ENCODE measurements at places on chromosomes 6 and 20.

GRCh38 chr6:47669684-47670513, 28.5 kb upstream of the ADGRF4 start:
- no peak for DNase-seq

DNA sequence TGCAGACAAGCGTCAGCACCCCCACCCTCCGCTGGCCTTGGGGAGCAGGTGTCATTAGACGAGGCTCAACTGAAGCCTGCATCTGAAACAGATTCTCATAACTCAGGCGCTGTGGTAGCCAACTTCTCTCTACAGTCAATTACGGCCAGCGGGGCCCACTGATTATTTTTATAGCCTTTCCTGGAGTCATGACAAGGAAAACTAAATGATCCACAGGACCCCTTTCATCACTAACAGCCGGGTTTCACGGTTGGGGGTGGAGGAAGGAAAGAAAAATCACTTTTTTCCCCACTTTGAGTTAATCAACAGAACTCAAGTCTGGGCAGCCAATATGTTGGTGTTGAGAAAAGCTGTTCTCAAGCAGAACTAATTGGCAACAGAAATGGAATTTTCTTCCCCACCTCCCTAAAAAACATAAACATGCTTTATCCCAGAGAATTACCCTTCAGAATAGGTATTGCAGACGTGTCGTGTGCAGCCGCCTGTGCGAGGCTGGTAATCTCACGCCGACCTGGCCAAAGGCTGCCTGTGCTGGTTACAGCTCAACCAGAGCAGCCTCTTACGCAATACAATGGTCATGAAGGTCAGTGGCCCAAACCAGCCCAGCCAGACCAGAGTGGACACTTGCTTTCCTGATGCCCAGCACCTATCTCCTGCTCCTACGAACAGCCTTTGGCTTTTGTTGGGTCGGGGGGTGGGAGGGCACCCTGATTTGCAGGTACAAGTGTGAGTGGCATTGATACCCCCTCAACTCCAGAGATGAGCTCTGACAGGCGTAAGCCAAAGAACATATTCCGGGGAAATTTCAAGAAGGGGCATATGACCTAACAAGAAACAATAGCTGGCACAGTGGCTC, 11.0 kb downstream of the RIPOR3 start:
- no peak for DNase-seq

DNA sequence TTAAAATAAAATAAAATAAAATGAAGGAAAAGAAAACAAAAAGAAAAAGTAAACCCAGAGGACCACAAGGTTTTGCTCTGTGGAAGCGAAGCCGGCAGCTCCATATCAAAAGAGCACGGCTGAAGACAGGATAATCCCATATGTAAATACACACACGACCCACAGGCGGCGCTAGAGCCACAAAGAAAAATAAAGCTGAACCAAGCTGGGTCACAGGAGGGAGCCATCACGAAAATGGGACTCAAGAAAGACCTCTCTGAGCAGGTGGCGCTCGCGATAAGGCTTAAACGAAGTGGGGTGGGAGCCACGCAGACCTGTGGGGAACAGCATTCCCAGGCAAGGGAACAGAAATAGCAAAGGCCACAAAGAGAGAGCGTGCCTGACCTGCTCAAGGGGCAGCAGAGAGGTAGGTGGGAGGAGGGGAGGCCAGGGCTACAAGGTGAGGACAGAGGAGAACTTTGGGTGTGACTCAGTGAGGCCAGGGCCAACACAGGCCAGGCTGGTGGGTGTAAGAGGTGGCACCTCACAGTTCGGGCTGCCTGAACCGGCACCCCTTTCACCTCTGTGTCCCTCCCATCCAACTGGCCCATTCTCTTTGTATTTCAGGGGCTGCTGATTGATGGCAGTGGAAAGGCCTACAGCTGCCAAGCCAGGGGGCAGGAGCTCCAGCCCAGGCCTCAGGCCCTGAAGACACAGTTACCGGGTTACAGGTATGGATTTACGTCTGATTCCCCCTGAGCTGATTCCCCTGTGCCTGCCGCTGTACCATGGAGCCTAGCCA, 26.0 kb downstream of the PTGIS start:
- DNase-seq: peak; percentile 34

DNA sequence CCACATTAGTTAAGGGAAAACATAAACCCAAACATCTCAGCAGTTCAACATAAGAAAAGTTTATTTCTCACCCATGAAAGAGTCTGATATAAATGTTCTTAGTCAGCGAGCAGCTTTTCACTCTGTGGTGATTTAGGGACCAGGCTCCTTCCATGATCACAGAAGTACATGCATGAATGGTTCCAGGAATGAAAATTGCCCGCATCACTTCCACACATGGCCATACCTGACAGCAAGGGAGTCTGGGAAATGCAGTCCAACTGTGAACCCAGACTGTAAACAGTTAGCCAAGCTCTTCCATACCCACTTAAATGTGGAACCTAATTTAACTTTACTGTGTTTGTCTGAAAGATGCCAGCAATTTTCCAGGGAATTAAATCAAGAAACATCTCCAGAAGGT, 353.9 kb downstream of the HACE1 start:
- DNase-seq: no peak

GRCh38 chr20:59455402-59456341, 148.7 kb upstream of the PHACTR3 start:
- no peak for DNase-seq

GRCh38 chr20:52524861-52525260, 333.3 kb upstream of the ZFP64 start:
- DNase-seq: no peak

DNA sequence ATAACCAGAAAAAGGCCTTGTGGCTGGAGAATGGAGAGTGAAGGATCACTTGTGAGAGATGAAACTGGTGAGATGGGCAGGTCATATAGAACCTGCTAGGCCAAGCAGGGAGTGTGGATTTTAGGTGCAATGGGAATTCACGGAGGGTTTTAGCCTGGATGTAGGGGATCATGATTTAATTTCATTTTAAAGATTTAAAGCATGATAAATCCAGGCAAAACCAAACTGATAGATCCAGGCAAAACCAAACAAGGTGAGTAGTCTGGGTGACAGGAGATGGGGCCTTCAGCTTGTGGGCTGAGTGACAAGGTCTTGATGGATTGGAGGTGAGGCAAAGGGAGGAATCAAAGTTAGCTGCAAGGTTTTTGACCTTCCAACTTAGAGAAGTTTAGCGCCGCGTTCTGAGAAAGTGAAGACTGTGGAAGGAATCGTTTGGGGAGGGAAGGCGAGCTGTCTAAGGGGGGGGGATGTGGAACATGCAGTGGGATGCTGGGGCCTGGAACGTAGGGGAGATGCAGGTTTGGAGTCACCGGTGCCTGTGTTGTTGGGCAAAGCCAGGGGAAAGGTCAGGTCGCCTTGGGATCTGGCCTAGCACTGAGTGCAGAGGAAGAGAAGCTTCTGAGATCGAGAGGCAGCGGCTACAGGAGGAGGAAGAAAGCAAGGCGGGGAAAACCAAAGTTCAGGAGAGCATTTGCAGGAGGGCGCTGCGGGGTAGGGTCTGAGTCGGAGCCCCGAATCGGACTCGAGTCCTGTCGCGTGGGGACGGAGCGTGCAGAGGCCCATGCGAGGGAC, 1.3 kb upstream of the PLCG1 start:
- no peak for DNase-seq

DNA sequence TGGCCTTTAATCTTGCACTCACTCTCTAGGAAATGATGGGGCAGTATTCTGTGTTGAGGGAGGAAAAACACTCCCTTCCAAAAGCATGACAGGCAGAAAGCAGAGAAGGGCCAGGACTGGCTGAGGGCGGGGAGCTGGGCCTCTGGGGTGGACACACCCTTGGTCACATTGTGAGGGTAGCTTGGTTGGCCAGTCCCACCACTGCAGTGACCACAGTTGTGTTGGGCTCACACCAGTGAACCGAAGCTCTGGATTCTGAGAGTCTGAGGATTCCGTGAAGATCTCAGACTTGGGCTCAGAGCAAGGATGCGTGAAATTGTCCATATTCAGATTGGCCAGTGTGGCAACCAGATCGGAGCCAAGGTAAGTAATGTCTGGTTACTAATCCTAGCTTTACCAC, at the start of gene TUBB1:
TSS of gene TUBB1 (plus strand) at position 213 of the 400 bp plus-strand sequence. CDS start at position 307, 94 bp downstream.
- DNase-seq: no peak

DNA sequence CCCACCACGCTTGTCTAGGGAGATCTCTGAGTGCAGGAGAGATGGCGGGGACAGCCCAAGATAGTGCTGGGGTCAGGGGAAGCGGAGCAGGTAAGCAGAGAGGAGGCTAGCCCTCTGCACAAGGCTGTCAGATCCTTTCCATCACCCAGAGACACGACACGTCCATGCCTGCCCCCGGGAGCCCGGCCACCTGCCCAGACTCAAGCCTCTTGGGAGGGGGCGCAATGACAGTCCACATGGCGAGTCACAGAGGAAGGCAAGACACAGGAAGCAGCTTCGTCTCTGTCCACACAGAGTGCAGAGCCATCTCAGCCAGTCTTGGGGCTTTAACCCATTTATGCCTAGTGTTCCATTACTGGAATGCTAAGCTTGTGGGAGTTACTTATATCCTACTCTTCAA, 78.4 kb downstream of the PREX1 start:
- no peak for DNase-seq

DNA sequence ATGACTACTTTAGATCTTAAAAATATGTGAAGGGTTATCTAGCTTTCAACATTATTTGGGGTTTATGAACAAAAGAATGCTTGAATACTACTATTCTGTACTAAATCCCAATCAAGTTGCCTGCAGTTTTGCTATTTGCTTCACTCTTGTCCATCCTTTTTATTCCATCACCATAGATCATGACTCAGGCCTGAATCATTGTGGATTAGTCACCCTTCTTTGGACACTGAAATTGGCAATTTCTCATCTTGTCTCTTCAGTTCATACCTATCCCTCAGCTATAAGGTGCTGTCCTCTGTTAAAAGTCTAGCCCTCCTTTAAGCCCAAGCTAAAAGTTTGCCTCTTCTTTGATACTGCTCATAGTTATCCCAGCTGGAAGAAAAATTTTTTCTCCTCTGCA, 199.1 kb downstream of the CENPW start:
- DNase-seq: no peak

- peak; percentile 22 for DNase-seq
These were observed 24.1 kb upstream of the ROS1 start for GRCh38 chr6:117449549-117450439.

DNA sequence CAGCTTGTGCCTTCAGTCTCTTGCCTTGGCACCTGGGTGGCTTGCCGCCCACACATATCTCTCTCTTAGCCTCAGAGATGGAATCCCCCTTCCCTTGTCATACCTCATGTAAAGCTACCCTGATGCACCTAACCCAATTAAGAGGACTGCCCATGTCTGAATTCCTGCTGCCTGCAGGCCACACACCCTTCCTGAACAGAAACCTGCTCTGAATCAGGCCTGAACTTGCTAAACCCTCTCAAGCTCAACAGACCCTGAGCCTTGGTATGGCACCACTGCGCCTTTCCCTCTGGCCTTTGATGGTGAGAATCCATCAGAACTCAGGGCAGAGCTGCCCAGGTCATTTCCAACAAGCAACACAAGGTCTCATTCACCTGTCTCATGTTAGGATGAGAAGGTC, 5.2 kb downstream of the RAET1G start:
- DNase-seq: no peak

- DNase-seq: no peak
These were observed 107.0 kb downstream of the JARID2 start for GRCh38 chr6:15352845-15353244.

DNA sequence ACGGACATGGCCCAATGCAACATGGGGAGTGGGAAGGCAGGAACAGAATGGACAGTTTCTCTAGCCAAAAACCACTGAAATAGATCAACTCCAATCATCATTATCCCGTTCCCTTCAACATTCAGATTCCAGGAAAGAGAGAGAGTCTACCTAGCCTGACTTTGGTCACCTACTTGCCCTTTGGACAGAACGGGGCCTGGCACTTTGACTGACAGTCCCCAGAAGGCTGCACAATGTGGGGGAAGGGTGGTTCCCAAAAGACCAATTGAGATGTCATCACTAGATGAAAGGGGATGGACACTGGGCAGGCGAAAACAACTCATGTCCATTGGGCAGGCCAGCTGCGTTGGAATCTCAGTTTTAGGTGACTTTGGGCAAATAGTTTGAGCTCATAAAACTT, 15.0 kb upstream of the KIF16B start:
- no peak for DNase-seq

DNA sequence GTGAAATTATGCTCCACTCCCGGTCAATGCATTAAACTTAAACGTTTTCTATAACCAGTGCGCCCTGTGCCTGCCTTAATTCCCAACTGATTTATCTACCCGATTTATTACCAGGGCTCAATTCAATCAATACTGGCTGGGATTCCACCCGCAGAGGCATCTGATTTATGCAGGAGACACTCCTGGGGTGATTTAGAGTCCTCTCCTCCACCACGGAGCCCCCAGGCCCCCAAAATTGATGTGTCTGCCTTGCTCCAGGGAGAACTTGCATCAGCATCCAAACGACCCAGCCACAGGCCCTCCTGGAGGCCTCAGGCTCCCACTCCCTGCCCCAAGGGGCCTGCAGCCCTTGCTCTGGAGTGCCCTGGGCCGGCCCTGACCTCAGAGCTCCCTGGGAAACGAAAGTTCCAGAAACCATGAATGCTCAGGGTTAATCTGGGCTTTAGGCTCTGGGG, 29.5 kb downstream of the ANKRD60 start:
- DNase-seq: no peak

DNA sequence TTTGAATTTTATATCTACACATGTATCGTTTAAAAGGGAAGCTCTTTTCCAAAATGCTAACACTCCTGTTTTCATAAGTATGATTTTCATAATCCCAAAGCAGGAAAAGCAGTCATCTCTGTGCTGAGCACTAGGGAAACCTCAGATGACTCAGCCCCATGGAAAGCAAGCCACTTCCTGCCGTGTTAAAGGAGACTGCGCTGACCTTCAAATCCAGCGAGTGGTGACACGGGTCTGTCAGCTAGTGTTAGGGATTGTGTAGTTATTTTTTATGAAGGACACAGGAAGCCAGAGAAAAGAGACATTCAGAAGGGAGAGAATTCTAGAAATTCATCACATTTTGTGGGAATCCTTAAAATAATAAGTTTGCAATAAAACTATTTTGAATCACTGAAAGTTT, 57.0 kb upstream of the CD93 start:
- DNase-seq: peak; percentile 48

DNA sequence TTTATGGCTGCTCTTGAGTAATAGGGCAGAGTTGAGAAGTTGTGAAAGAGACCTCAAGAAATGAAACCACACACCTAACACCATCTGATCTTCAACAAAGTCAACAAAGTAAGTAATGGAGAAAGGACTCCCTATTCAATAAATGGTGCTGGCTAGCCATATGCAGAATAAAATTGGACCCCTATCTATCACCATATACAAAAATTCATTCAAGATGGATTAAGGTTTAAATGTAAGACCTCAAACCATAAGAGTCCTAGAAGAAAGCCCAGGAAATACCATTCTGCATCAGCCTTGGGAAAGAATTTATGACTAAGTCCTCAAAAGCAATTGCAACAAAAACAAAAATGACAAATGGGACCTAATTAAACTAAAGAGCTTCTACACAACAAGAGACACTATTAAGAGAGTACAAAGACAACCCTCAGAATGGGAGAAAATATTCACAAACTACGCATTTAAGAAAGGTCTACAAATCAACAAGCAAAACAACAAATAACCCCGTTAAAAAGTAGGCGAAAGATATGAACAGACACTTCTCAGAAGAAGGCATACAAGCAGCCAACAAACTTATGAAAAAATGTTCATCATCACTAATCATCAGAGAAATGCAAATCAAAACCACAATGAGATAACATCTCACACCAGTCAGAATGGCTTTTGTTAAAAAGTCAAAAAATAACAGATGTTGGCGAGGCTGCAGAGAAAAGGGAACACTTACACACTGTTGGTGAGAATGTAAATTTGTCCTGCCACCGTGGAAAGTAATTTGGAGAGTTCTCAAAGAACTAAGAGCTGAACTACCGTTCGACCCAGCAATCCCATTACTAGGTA, 4.0 kb downstream of the MAP3K5 start:
- no peak for DNase-seq

- DNase-seq: no peak
These were observed 4.5 kb upstream of the SYS1 start for GRCh38 chr20:45358282-45359068.
